ENCODE measurements at places on chromosomes 1 and 21. TPM values are rescaled to one million over a fixed set of nuclear protein-coding genes. Genes with fewer than 3 reads are reported as not detected.

The CASZ1 gene
- 39.1 TPM for total RNA-seq

The FCRL2 gene
- 0.37 TPM for total RNA-seq

The CCDC17 gene
- 21.3 TPM for total RNA-seq

GRCh38 chr1:218656301-218657037, 311.3 kb downstream of the TGFB2 start:
- no peak overlapping the region for H3K27ac ChIP-seq
- no peaks in the 10 kb centered on the region for H3K27me3 ChIP-seq
- no peaks in the 10 kb centered on the region for H3K36me3 ChIP-seq

DNA sequence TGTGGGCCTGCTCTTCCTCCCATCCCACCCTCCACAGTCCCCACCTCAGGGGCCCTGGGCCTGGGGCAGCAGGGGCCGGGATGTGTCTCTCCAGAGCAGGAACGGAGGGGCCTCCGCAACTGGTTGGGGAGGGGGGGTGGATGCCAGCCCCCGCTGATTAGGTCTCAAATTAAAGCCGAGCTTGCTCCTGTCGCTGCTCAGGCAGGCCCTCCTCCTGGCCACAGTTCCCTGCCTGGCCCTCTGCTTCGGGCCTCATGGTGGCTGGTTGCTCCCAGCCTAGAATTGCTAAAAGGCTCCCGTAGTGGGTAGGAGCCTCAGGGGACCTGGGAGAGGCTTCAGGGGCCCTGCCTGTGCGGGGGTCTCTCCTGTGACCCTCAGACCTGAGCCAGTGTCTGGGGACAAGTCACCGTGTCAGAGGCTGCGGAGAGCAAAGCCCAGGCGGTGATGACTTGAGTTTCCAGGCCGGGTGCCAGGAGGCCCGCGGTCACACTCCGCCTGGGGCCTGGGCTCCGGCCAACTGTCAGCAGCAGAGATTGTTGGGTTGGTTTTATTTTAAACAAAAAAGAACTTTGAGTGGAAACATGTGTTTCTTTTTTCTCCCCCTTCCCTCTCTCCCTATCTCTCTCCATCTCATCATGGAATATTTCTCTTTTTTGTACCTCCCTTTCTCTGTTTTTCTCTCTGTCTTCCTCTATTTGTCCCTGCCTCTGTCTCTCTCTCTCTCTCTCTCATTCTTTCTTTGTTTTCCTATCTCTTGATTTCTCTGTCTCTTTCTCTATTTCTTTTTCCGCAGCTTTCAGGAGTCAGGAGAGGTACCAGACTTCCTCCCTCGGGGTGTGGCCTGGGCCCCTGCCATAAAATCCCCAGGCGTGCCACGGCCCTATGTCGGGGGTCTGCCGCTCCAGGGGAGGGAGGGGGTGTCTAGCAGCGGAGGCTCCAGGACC, 20.0 kb upstream of the EPHA2 start:
- DNase-seq: peak; percentile 86
- peak overlapping the region; percentile 81 for H3K27ac ChIP-seq
- no peaks in the 10 kb centered on the region for H3K27me3 ChIP-seq
- H3K4me1 ChIP-seq: peaks cover 64% of the 10 kb centered on the region
- H3K36me3 ChIP-seq: no peaks in the 10 kb centered on the region

DNA sequence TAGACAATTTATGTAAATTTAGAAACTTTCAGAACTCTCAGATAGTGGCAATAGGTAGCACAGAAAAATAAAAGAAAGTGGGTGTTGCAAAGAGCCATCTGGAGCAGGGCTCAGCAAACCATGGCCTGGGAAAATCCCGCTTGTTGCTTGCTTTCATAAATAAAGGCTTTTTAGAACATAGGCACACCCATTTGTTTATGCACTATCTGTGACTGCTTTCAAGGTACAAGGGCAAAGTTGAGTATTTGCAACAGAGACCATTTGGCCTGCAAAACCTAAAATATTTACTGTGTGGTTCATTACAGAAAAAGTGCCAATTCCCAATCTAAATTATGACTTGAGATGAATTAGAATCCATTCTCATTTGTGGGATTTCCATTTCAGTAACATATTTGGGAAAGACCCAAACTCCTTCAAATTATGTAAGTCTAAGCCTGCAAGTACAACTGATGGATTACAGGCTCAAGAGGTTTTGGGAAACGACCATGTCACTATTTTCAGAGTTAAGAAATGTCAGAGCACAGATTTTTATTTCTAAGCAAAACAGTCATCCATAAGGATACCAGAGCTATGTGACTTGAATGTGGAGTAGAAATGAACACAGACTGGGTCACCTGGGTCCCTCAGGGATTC, 43.5 kb upstream of the DPT start:
- DNase-seq: no peak
- H3K36me3 ChIP-seq: no peaks in the 10 kb centered on the region
- H3K27me3 ChIP-seq: no peaks in the 10 kb centered on the region
- no peak overlapping the region for H3K4me3 ChIP-seq

The GPA33 gene
- total RNA-seq: 568 TPM

DNA sequence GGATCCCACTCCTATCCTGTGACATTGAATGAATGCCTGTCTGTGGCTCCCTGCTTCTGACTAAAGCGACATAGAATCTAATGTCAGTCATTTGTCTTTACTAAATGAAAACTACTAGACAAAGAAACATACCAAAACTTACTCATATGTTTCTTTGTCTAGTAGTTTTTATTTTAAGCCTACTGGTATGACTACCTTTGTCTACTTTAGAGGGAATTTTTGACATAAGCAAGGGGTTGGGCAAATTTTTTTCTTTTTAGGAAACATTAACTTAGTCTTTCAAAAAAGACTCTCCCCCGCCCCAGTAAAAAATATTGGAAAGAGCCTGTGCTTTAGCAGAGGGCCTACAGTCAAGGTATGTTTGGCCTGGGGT, 4.9 kb downstream of the NEK7 start:
- H3K27me3 ChIP-seq: no peaks in the 10 kb centered on the region
- no peak overlapping the region for H3K4me3 ChIP-seq
- peak overlapping the region; percentile 68 for H3K27ac ChIP-seq

- H3K27ac ChIP-seq: no peak overlapping the region
- no peaks in the 10 kb centered on the region for H3K27me3 ChIP-seq
- DNase-seq: no peak
- H3K4me3 ChIP-seq: no peak overlapping the region
Observed at GRCh38 chr1:209855623-209856022, 27.9 kb downstream of the UTP25 start.

DNA sequence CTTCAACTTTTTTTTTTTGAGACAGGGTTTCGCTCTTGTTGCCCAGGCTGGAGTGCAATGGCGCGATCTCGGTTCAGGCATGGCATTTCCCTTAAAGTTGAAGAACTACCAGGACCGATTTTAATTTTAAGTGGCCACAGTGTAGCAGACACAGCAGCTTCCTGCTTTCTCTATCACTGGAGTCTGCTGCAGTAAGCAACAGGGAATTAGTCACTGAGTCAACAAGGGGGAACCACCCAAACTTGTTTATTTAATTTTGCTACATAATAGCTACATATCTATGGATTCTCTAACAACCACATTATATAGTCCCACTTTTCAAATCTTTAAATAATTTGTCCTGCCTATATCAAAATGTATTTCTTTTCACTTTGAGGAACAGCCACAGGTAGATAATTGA, 12.5 kb upstream of the TNNI3K start:
- no peak for DNase-seq
- H3K27ac ChIP-seq: no peak overlapping the region
- no peaks in the 10 kb centered on the region for H3K27me3 ChIP-seq
- H3K36me3 ChIP-seq: no peaks in the 10 kb centered on the region
- H3K4me3 ChIP-seq: no peak overlapping the region
- H3K4me1 ChIP-seq: peaks cover 11% of the 10 kb centered on the region

GRCh38 chr1:40649592-40649930, 15.9 kb downstream of the RIMS3 start:
- no peak overlapping the region for H3K4me3 ChIP-seq
- H3K4me1 ChIP-seq: peaks cover 5% of the 10 kb centered on the region
- H3K27ac ChIP-seq: no peak overlapping the region
- DNase-seq: no peak
- no peaks in the 10 kb centered on the region for H3K27me3 ChIP-seq

The C1orf53 gene
- total RNA-seq: 2.5 TPM

All from transverse colon (tissue), 4 donors.